ENCODE measurements at places on chromosomes 13 and 19.

GRCh38 chr19:1864480-1865171 is 1.2 kb upstream of the KLF16 start:
- DNase-seq, result peak; percentile 37

- DNase-seq, result peak; percentile 99
These were observed at the start of the genes PINLYP and XRCC1 for GRCh38 chr19:43575156-43575950. PINLYP (plus strand) TSS chr19:43575801; CDS start chr19:43577192, 1,391 bp downstream. XRCC1 (minus strand) TSS chr19:43575527; CDS start chr19:43575458, 69 bp downstream.

GRCh38 chr19:29013325-29013724 is 199.6 kb downstream of the UQCRFS1 start:
- DNase-seq, result no peak

DNA sequence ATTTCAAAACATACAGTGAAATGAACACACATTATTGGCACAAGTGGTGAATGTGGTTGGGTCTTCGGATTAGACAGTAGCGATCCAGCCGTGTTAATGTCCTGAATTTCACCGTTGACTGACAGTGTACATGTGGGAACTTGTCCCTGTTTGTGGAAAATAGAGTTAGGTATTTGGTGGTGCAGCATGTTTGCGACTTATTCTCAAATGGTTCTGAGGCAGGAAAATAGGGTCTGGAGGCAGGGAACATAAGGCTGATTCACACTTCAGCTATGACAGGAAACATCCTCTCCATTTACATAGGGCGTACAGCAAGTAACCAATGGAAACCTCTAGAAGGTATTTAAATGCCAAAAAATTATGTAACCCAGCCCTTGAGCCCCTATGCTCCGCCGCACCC is 4.2 kb downstream of the LGALS7B start:
- no peak for DNase-seq

DNA sequence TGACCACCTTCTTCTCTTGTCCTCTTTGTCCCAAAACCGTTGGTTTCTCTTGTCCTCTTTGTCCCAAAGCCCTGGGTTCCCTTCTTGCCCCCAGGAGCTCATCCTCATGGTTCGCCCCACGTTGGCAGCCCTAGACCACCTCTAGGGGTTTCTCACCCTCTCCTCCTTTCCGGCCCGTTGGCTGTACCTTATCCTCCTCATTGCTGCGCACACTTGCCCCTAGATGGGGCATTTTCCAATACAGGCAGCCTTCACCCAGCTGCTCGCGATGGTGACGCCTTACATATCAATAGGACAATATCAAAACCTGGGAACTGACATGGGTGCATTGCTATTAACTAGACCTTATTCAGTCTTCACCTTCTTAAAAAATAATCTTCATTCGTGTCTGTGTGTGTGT is 86.5 kb downstream of the IPO5 start:
- no peak for DNase-seq

DNA sequence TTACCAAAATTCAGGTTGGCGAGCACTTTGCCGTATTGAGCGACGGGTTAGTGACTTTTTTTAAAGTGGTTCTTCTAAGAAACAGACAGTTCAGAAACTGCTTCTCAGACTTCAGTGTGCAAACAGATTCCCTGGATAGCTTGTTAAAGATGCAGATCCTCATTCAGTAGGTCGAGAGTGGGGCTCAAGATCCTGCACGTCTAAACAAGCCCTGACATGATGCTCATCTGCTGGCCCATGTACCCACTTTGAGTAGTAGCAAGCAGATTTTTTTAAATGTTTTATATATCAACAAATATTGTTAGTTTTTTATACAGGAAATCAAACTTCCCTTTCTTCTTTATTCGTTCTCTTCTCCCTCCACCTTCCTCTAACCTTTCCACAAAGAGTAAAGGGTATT is 7.3 kb downstream of the METTL21C start:
- DNase-seq, result no peak

- DNase-seq, result no peak
These were observed 368 bp downstream of the KCNC3 start for GRCh38 chr19:50328873-50329145.

Data from NCI-H2029 (cell line).